ENCODE measurements at places on chromosomes 2 and 18.

GRCh38 chr2:239495791-239496233 is 95.0 kb upstream of the HDAC4 start:
- DNase-seq, result no peak

GRCh38 chr2:128467321-128467969 is 148.8 kb upstream of the HS6ST1 start:
- DNase-seq, result no peak

GRCh38 chr2:60605866-60606265 is 52.4 kb upstream of the BCL11A start:
- no peak for DNase-seq

GRCh38 chr18:45073556-45073955 is 392.9 kb downstream of the SETBP1 start:
- no peak for DNase-seq

DNA sequence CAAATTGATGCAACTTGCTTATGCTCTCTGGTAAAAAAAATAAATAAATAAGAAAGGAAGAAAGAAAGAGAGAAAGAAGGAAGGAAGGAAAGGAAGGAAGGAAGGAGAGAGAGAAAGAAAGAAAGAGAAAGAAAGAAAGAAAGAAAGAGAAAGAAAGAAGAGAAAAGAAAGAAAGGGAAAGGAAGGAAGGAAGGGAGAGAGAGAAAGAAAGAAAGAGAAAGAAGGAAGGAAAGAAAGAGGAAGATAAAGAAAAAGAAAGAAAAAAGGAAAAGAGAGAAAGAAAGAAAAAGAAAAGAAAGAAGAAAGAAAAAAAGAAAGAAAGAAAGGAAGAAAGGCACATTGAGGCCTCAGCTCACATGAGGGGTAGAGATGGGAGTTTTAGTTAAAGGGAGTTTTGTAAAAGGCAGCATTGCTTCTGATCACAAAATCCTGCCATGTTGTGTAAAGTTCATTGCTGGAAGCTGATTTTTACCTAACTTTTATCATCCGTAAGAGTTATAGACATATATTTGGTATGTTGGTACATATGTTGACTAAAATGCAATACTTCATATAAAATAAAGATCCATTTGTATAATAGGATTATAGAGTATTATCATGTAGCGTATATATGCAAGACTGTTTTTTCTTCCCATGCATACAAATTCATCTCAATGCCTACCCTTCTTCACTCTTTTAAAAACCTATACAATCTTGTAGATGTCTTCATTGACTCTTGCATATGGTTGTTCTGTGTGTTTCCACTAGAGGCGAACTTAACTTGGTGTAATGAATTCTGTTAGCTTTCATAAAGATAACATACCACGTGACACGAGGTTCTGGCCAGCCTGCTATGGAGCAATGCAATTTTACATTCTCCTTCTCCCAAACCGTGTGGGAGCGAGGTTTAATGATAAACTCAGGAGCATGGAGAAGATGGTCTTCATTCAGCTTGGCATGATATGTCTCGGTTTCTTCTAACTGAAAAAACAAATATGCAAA is 32.8 kb downstream of the MYOM1 start:
- no peak for DNase-seq

- no peak for DNase-seq
These were observed 104.8 kb upstream of the CAPN13 start for GRCh38 chr2:30912056-30912455.

GRCh38 chr2:158359846-158360245 is 96.7 kb downstream of the CCDC148 start:
- no peak for DNase-seq

- no peak for DNase-seq
These were observed 5.1 kb upstream of the PIEZO2 start for GRCh38 chr18:11154368-11154989.

- DNase-seq, result no peak
These were observed 307.1 kb downstream of the NRXN1 start for GRCh38 chr2:50724837-50725236.

GRCh38 chr18:58264840-58265239 is 220.8 kb downstream of the NEDD4L start:
- no peak for DNase-seq

GRCh38 chr2:68342470-68342869 is 22.6 kb upstream of the PLEK start:
- DNase-seq, result no peak

GRCh38 chr2:85981579-85982247 is 92.9 kb upstream of the ST3GAL5 start:
- DNase-seq, result no peak

DNA sequence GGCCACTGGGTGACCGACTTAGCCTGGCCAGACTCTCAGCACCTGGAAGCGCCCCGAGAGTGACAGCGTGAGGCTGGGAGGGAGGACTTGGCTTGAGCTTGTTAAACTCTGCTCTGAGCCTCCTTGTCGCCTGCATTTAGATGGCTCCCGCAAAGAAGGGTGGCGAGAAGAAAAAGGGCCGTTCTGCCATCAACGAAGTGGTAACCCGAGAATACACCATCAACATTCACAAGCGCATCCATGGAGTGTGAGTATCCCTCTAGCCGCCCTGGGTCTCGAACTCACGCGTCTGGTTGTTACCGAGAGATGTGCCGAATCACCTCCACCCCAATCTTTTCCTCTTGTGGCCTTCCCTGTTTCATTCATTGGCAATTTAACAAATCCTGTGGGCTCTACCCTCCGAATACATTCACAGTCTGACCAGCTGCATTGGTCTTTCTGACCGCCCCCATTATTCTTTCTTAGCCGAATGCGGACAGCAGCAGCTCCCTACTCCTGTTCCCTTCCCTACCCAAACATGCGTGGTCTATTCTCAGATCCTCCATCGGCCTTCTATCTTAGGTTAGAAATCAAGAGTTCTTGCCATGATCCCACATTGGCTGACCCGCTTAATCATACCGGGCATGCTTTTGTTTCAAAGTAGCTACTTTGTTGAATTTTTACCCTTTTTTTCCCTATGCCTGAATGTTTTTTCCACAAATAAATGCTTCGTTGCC is 631 bp downstream of the RPL31 start:
- DNase-seq, result no peak

GRCh38 chr2:102735416-102736109 is 26.3 kb upstream of the TMEM182 start:
- DNase-seq, result no peak

GRCh38 chr18:29301048-29301447 is 1124.1 kb upstream of the CDH2 start:
- DNase-seq, result no peak

- no peak for DNase-seq
These were observed 296.0 kb upstream of the MGAT5 start for GRCh38 chr2:133957724-133958480.

DNA sequence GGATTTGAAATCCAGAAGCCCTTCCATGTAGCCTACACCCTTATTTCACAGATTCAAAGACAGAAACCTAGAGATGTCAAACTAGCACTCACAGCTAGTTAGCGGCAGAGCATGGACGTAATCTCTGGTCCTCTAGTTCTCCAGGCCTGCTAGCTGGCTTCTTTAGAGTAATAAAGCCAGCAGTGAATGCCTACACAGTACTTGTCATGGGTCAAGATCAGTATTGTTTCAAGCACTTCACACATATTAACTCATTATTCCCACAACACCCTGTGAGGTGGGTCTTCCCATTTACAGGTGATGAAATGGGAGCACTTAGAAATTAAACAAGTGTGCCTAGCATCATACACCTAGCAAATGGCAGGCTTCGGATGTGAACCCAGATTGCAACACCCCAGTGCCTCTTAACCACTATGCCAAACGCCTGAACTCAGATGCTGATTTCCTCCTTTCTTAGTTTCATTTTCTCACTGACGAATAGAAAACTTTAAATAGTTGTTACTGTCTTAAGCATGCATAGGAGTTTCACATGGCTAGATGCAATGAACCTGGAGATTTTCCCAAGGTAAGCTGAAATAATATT is 14.5 kb upstream of the ZBTB14 start:
- no peak for DNase-seq

DNA sequence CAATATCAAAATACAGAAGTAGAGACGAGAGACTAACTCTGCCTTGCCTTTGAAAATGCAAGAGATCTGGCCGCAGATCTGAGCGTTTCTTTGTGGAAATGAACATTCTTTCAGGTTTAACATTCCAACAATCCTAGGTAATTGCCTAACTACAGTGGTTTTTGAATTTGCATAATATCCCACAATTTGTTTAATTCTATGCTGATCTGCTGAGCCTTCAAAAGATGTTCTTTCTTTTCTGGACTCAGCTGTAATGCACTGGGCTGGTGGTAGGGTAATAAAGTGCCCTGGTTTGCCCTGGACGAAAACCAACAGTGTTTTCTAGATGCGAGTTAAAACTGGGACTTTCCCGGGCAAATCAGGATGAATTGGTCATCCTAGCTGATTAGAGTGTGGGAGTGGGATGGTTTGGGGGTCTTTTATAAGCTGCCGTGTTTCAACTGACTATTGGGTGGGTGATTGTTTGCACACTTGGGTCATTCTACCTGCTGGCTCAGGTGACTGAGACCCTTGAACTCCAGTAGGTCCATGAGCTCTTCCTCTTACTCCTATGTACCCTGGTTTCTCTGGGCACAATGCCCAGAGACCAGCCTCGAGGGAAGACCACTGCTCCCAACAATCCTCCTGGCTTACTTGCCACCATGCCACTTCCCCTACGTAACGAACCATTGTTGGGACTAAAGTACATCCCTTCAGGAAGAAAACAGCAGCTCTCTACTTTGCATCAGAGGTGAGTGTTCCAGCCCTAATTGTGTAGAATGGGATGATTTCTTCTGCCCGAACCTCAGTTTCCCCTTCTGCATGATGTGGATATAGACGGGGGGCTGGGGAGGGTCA is 3.4 kb upstream of the PAX8 start:
- DNase-seq, result no peak

- DNase-seq, result peak; percentile 8
These were observed 25.4 kb upstream of the CHN1 start for GRCh38 chr2:175030380-175031271.

DNA sequence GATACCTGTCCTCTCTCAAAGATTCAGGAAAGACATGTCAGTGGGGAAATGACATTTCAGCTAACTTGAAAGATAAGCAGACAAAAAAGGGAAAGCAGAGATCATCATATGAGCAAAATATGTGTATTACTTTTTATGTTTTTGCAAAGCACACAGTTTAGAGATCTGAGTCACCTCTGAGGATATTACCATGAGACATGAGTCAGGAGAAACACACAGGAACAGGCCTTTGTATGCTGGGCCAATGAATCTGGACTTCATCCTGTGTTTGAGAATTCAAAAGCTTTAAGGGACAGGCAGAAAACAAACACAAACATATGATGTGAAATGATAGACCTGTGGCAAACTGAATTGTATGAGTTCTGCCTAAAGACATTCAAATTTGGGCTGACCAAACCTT is 306.0 kb upstream of the EPC2 start:
- no peak for DNase-seq

DNA sequence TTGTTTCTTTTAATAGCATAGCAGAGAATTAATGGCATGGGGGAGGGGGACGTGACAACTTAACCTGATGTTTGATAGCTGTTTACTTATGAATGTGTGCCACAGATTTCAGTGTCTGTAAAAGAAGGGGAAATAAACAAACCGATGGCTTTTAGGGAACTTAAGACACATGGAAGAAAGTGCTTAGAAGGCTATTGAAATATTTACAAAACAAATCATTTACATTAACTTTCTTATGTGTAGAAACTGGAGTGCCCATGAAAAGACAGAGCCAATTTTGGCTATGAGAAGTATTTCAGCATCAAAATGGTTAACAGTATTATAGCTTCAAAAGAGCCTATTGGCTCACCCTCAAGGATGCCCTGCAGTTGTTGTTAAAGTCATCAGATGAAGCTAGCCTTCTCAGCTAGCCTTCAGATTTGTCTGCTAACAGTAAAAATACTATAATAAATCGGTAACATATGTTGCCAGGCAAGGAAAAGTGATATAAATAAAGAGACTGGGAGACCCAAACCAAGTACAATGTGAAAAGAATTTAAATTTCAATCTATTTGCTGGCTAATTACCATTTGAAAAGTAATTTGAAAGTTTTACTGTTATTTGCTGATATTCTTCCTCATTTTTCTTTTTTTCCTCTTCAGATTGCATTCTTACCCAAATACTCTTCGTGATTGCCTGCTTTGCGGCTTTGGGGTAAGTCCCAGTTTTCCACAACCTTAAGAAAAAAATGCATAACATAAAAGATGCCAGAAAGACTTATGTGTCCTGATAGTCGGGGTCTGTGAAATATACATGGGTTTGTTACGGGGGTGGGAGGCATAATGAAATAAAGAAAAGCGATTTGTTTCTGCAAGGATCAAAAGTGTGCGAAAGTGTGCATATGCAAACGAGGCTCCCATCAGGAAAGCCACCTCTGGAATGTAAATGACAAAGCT is 256.4 kb downstream of the MEIS1 start:
- no peak for DNase-seq

DNA sequence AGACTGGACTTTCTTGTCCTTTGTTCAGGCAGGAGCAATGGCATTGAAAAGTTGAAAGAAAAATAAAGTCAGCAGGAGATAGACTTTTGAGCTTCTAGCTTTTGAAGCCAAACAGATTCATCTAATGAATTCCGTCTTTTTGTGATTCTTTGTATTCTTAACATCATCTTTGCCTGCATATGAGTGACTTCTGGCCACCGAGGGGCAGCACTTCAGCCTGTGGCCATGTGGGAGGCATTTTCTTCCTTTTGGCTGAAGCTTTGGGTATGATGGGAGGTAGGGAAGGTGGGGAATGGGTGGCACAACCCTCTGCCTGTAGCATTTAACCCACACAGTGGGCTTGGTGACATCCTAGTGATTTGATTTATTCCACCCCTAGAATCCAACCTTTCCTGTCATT is 220.6 kb downstream of the SETBP1 start:
- DNase-seq, result no peak

GRCh38 chr2:146385031-146385430 is 1459.8 kb upstream of the ACVR2A start:
- no peak for DNase-seq

- peak; percentile 90 for DNase-seq
These were observed 199.3 kb downstream of the ZNF407 start for GRCh38 chr18:74796841-74797576.

DNA sequence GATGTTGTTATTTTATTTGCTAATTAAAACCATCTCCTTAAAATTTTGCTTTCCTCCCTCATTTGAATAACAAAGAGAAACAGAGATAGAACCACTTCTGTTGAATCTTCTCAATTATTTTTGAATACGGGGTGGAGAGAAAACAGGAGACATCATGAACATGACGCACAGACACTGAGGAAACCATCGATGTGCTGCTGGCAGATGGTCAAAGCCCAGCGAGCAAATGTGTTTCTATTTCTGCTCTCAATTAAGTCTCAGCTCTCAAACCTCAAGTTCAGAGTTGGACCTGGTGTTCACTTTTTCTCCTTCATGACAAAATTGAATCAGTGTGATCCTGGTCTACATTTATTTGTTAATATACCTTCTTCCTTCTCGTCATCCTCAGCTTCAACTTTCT is 36.1 kb upstream of the TWIST2 start:
- no peak for DNase-seq

- DNase-seq, result no peak
These were observed 39.9 kb downstream of the CENPO start for GRCh38 chr2:24832931-24833701.

Measured in NCI-H1694 (cell line).